ENCODE measurements at places on chromosomes 12 and 14. TPM values are rescaled to one million over a fixed set of nuclear protein-coding genes. Genes with fewer than 3 reads are reported as not detected.
A peak's percentile ranks its signal among the peaks of the same experiment; 100 is the strongest.

FRS2 gene
- polyA plus RNA-seq, result 13.1 TPM

PRB2 gene
- not detected for polyA plus RNA-seq

DNA sequence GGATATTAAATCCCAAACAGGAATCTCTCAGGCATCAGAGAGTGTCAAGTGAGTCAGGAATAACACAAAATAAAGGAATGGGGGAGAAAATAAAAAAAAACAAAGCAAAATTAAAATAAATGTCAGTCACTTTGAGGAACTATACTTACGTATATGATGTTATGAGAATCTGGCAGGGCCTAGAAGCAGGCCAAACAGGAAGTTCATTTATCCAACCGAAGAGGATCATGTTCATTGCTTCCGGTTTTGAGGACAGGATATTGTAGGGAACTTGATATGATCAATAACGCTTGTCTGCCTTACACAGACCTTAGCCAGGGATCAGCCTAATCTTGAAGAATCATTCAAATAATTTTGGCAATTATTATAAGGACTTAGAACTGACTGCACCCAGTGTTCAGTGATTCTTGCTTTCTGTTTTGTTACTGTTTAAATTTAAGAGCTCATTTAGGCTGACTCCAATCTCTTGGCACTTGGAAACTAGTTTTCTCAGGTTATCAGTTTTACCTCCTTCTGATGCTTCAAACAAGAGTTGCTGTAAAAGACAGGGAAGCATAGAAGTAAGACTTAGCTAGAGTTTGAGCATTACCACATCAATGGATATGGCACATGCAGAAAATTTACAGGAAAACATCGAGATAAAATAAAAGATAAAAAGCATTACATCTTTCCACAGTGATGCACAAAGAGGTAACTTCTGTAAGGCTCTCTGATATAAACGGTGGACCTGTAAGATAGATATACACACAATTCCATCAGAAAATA, 53.4 kb downstream of the ZFC3H1 start:
- peak overlapping the region; percentile 33 for H3K4me3 ChIP-seq
- H3K4me1 ChIP-seq, result peaks cover 4% of the 10 kb centered on the region
- no peaks in the 10 kb centered on the region for H3K27me3 ChIP-seq

DNA sequence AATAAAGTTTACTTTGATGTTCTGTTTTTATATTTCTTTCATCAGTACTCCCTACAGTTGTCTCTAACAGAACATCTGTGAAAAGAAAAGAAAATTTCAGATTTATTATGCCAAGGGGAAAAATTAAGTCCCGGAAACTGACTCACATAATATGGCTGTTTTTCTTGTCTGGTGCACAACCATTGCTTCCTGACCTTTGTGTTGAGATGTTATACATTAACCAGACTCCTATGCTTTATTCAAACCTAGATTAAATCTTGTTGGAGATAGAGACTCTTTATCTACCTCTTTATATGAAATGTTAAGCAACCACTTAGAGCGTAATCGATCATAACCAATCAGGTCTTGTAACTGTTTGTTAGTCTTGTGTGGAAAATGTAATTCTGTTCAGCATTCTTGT, 37.6 kb upstream of the BICD1 start:
- H3K36me3 ChIP-seq, result no peaks in the 10 kb centered on the region
- DNase-seq, result no peak
- no peaks in the 10 kb centered on the region for H3K27me3 ChIP-seq
- no peak overlapping the region for H3K4me3 ChIP-seq
- no peak overlapping the region for H3K27ac ChIP-seq

DNA sequence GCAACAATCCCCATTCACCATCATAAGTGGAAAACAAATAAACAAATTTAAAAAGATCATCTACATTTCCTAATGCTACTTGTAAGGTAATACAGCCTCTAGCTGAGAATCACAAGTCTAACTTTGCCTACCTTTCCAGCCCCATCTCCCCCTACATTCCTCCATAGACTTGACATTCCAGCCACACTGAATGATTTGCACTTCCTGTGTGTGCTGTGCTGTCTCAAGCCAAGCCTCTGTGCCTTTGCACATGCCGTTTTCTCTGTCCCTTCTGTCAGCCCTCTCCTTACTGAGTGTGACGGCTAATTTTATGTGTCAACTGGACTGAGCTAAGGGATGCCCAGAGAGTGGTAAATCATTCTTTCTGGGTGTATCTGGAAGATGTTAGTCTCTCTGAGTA, 82.4 kb upstream of the MBIP start:
- no peak for DNase-seq
- no peak overlapping the region for H3K4me3 ChIP-seq
- no peaks in the 10 kb centered on the region for H3K36me3 ChIP-seq
- H3K27me3 ChIP-seq, result no peaks in the 10 kb centered on the region
- no peak overlapping the region for H3K27ac ChIP-seq

- no peak overlapping the region for H3K4me3 ChIP-seq
- peaks cover 13% of the 10 kb centered on the region for H3K4me1 ChIP-seq
- H3K27me3 ChIP-seq, result peaks cover 5% of the 10 kb centered on the region
- H3K36me3 ChIP-seq, result no peaks in the 10 kb centered on the region
These were observed 3.3 kb downstream of the ISM2 start for GRCh38 chr14:77495334-77495733.

Data from CD4-positive, CD25-positive, alpha-beta regulatory T cell (primary cell).